ENCODE measurements at places on chromosomes 5 and 9.

DNA sequence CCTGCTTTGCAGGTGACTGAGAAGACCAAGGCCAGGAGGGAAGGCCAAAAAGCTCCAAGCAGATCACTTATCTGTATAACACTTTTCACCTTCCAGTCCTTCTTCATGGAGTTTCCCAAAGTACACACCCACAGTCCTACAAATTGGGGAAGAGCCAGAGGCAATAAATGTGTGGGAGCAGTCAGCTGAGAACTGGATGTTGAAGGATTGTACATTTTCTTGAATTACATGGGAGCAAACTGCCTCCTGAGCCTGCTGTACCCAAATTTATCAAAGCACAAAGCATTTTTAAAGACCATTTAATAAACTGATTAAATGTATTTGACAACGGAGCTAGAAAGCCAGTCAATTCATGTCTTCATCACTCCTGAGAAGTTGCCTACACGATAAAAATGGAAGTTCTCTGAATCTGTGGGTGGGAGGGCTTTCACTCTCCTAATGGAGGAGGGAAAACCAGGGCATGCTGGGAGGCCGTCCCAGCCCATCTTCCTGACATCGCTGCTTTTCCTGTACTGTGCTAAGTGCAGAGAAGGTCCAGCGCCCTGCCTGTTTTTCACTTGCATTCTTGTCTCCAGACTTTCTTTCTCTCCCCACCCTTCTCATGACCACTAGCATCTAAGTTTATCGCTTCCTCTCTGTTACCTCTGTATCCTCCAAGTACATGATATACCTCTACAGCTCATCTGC is 79.0 kb downstream of the KCNIP1 start:
- DNase-seq: no peak

GRCh38 chr5:148466236-148466580 is 82.5 kb downstream of the FBXO38 start:
- no peak for DNase-seq

DNA sequence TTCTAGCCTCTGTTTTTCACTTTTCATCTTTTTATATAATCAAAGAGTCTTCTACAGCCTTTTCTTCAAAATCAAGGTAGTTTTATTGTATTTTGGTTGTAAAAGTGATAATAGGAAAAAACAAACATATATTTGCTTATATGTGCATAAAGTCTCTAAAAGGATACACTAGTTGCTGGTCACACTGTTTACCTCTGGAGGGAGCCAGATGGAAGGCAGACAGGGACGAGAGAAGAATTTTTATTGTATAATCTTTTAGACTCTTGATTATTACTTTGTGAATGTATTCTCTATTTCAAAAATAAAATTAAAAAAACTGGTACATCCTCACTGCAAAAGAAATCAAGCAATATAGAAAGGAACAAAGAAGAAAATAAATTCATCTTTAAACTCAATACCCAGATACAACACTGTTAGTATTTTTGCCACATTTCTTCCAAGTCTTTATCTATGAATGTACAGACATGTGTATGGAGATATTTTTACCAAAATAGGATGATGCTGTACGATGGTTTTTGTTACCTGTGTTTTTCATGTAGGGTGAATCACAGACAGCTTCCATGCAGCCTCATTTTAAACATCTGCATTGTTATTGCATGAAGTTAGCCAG is 6.1 kb upstream of the RNF183 start:
- DNase-seq: no peak

GRCh38 chr5:150485693-150486401 is 22.1 kb upstream of the NDST1 start:
- peak; percentile 17 for DNase-seq

- no peak for DNase-seq
These were observed 14.1 kb upstream of the TNFAIP8 start for GRCh38 chr5:119341452-119342349.

GRCh38 chr9:98225015-98225442 is 30.4 kb downstream of the TBC1D2 start:
- no peak for DNase-seq

GRCh38 chr5:82639393-82640144 is 361.4 kb upstream of the RPS23 start:
- no peak for DNase-seq

DNA sequence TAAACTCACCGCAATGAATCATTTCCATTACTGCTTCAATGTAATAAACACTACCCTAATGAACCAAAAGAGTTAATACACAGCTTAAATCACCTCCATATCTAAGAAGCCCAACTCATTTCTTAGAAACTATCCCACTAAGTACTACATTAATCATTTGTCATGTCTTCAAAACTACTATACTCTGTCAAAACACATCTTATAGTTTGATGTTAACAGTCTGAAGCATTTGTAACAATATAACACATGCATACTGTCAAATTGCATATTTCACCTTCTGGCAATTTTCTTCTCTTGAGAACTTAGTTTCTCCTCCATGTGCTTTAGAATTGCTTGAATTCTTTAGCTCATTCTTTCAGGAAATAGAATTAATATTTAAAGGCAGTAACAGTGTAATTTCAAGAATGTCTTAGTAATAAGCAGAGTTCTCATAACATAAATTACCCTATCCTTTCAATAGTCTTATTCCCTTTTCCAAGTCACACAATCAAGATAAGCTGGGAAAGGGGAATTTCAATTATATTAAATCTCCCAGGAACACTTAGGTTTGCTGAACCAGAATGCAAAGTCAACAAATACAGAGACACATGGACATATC is 199.7 kb downstream of the ATPSCKMT start:
- DNase-seq: no peak

- no peak for DNase-seq
These were observed 217.5 kb downstream of the DENND1A start for GRCh38 chr9:123712399-123712798.

DNA sequence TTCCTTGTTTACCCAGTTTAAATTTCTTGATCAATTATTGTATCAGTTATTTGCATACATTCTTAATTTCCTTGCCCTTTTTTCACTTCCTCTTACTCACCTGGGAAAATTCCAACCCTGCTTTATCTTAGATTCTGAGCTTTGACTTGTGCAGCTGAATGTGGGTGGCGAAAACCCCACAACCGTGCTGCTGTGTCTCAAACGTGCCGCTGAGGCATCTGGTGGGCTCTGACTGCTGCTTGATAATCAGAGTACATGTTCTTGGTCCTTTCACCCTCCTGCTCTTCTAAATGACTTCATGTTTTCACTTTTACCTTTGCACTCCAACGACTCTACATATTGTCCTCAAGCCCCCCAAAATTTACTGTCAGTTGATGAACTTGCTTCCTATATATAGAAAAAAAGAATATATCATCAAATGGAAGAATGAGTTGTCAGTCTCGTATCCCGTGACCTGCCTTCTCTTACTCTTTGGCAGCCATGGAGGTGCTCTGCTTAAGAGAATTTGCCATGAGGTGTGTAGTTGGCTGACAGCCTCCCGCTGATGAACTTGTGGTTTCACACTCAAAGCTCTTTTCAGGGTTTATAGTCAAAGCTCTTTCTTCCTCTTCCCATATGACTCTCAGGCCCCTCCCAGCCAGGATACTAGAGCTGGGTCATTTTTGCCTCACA is 14.0 kb upstream of the JAK2 start:
- DNase-seq: peak; percentile 41

DNA sequence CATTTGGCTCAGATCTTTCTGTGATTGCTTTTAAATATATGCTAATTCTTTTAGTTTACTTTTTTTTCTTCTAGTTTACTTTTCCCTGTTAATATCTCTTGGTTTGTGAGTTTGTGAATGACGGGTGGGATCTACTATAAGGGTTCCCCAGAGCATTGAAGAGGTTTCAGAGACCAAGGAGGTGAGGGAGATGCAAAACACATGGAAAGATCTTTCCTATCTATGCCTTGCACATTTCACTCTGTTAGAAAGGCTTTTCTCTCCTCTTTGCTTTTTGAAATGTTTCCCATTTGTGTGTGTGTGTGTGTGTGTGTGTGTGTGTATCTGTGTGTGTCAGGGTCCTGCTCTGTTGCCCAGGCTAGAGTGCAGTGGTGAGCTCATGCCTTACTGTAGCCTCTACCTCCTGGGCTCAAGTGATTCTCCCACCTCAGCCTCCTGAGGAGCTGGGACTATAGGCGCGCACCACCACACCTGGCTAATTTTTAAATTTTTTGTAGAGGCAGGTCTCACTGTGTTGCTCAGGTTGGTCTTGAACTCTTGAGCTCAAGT is 50.7 kb downstream of the CNTLN start:
- DNase-seq: no peak

DNA sequence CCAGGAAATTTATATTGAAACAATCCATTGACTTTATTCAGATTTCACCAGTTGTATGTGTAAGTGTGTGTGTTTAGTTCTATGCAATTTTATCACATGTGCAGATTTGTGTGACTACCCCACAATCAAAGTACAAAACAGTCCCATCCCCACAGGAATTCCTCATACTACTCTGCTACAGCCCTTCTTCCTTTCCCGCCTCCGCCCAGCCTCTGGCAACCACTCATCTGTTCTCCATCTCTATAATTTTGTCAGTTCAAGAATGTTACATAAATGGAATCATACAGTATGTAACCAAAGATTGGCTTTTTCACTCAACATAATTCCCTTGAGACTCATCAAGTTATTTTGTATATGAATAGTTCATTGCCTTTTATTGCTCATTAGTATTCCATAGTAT is 289.1 kb downstream of the GADD45G start:
- DNase-seq: no peak

DNA sequence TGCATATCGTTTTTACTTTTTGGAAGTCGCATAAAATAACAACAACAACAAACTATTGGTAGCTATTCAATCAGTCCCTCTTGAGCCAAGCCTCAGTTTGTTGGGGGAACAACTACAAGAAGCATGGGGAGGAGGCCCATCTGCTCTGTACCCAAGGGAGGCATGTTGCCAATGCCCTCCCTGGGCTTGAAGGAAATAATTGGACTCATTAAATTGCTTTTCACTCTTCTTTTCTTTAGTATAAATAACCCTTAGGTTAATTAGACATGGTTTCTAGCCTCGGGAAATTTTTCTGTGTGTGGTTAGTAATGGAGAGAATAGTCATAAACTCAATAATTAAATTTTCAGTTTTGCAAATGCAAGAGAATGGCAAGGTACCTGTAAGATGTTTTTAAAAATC is 500.7 kb downstream of the TLE4 start:
- no peak for DNase-seq

Data from activated CD4-positive, alpha-beta T cell treated with anti-CD3 and anti-CD28 coated beads, Interleukin-2, amount 50 U/mL, for 24 hours (primary cell).